ENCODE measurements at places on chromosomes 11 and 22. TPM values are rescaled to one million over a fixed set of nuclear protein-coding genes. Genes with fewer than 3 reads are reported as not detected.

IFTAP gene
- total RNA-seq = 0.94 TPM

OR5AN1 gene
- not detected for total RNA-seq

OR4P4 gene
- not detected for total RNA-seq

SCGB1C1 gene
- total RNA-seq = not detected

DDTL gene
- 5.3 TPM for total RNA-seq

CBLIF gene
- total RNA-seq = not detected

DNA sequence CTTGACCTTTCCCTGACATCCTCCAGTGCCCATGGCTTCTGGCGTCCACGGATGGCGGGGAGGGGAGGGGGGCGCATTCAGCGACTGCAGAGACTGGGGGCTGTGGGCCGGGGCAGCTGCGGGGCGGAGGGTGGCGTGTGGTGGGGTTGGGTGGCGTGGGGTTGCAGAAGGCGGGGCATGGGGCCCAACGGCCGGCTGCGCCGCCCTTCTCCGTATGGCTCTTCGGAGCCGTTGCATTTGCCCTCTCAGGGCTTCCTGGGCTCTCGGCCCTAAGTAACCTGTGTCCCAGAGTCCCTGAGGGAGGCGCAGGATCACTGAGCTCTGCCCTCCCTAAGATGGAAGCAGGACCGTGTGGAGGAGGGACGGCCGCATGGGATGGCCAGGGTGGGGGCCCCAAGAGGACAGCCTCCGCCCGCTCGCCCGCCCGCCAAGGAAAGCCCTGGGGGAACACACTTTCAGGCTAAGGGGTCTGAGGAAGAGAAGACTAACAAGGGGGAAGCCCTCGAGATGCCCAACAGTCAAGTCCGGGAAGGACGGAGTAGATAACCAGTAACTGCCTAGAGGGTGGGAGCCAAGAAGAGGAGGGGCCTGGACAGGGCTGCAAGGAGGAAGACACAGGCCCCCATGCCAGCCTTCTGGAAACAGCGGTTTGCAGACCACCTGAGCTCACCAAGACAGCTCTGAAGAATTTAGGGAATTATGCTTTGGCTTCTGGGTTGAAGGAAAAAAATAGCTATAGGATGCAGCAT, 9.2 kb upstream of the AIFM3 start:
- no peak for DNase-seq

DNA sequence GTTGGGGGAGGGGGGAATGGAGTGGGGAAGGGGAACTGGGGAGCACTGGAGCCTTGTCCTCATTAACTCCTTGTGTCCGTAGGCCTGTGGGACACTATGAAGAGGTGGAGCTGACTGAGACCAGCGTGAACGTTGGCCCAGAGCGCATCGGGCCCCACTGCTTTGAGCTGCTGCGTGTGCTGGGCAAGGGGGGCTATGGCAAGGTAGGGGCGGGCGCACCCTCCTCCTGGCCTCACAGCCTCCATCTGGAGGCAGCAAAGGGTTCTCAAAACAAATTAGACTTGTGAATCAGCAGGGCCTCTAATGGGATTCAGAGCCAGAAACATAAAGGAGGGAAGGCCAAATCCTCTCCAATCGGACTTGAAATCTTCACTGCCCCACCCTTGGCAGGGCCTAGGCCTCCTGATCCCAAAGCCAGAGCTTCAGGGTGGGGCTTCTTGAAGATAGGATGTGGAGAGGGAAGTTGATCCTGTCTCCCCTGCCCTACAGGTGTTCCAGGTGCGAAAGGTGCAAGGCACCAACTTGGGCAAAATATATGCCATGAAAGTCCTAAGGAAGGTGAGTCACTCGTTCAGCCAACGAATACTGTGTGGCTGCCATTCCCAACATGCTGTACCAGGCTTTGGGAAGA, 859 bp downstream of the RPS6KB2 start:
- DNase-seq = no peak

DNA sequence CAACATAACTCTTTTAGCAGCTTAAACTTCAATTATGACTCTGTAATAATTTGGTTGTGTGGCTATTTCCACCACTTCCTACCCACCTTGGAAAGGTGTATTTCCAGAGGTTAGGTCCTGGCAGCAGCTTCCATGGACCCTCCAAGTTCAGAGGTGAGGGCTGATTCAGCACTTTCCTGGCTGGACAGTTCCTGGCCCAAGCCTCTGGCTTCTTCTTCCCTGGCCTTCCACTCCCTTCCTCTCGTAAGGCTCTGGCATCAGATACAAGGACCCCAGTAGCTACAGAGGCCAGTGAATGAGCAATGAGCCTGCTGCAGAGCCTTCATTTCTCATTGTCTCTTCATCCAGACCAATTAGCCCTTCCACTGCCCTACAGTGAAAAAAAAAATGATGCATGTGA, 98.1 kb upstream of the KIRREL3 start:
- no peak for DNase-seq

GRCh38 chr11:61700212-61700611, 20.0 kb downstream of the DAGLA start:
- no peak for DNase-seq

GRCh38 chr22:20238901-20239675, 29.0 kb downstream of the RTN4R start:
- no peak for DNase-seq

- DNase-seq = no peak
These were observed 21.3 kb downstream of the SGSM1 start for GRCh38 chr22:24827296-24827695.

- DNase-seq = no peak
These were observed 630 bp downstream of the PIK3IP1 start for GRCh38 chr22:31291481-31292235.

DNA sequence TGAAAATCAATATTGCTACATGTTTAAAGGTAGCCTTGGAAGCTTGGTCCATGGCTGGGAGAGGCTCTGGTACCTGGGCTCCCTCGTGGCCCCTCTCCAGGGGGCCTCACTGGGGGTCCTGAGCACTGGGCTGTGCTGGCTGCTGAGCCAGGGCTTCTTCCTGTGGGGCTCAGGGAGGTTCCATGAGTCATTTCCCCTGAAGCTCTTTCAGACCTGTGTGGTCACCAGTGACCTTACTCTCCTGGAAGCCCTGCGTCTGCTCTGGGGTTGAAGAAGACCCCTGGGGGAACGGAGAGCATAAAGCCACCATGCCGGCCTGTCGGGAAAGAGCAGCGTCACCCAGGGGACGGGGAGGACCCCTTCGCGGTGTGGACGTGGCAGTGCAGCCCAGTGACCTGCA, 389.0 kb downstream of the TBC1D22A start:
- no peak for DNase-seq

DNA sequence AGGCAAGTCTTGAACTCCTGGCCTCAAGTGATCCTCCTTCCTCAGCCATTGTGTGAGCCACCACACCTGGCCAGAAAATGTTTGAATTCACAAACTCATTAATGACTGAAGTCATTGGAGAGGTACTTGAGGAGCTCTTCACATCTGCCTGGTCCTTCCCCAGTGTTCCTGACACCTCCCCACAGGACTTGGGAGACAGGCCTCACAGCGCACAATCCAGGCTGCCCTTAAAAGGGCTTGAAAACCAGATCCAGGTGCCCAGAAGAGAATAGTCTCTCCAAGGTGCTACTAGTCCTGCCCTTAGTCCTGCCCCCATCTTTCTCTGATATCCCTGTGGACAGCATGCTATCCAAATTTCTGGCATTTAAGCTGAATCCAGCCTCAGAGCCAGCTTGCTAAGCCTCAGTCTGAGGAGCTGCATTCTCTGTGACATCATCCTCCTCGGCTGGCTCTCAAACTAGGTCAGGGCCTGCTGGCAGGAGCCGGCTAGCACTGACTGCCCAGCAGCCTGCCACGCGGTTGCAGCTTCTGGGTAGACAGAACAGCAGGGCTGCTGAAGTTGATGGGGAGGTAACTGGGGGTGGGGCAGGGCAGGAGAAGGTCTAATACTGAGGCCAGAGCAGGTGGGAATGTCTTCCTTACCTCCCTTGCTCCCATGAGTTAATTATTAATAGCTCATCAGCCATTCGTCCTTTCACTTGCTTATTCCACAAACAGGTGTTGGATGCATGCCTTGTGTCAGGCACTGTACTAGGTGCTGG, 35.3 kb upstream of the NECTIN1 start:
- DNase-seq = no peak

All from CD4-positive, alpha-beta memory T cell (primary cell).